ENCODE measurements at places on chromosomes 16 and 17.

GRCh38 chr16:53358884-53359283 is 75.4 kb upstream of the RBL2 start:
- no peak for DNase-seq

GRCh38 chr17:75611851-75612429 is 21.3 kb upstream of the SMIM5 start:
- DNase-seq, result no peak

DNA sequence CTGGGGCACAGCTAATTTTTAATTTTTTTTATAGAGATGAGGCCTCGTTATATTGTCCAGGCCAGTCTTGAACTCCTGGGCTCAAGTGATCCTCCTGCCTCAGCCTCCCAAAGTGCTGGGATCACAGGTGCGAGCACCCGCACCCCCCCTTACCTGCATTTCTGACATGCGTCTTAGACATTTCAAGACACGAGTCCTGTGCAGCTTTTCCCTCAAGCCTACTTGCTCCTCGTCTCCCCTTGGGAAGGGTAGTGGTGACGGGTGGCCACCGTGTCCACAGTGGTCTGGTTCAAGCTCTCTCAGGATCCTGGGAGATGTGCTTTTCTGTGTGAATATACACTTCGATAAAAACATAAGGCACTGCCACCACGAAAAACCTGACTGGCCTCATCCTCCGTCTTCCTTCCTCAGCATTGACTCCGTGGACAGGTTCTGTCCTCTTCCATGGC is 9.6 kb downstream of the CANT1 start:
- DNase-seq, result no peak

DNA sequence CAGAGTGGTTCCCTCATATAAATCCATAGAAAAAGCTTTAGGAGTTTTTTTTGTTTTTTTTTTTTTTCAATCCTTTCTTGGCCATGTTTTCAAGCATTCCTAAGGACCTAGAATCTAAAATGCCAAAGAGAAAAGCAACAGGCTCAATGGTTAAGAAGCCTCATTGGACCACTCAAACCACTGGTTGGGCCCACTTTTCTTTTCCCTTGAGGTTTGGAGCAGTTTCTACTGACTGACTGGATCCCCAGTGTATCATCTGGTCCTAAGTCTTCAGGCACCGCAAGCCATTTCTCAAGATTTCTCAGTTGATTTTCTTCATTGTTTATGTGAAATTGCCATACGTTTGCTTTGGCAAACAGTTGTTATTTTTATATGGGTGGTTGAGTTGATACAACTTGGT is 14.4 kb downstream of the METTL9 start:
- no peak for DNase-seq

DNA sequence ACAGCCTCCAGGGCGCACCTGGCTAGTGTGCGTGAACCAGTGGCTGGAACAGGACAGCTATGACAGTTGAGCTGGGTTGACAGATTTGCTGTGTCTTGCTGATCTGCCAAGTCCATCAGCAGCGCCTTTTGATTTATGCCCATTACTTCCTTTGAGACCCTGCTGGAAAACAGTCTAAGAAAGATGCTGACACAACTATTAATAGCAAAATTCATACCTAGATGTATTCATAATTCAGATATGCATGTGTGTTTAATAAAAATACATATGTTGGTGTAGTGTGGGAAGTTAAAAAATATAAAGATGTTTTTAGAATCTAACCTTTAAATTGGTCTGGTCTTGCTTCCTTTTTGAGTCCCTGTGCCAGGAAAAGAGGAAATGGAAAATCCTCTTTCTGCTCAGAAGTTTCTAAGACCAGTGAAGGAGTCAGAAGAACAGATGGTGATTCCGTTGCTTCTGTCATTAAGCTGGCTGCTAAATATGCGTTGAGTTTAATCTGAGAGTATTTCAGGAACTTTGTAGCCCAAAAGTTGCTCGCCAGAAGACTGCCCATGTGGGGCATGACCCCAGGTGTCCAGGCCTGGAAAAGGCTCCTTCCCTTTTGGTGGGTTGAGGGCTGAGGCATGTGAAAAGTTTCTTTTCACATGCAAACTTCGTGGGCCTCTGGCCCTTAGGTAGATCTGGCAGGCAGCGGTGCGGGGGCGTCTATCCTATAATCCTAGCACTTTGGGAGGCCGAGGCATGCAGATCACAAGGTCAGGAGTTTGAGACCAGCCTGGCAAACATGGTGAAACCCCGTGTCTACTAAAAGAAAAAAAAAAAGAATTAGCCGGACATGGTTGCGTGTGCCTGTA is 40.0 kb upstream of the ENDOV start:
- DNase-seq, result no peak

DNA sequence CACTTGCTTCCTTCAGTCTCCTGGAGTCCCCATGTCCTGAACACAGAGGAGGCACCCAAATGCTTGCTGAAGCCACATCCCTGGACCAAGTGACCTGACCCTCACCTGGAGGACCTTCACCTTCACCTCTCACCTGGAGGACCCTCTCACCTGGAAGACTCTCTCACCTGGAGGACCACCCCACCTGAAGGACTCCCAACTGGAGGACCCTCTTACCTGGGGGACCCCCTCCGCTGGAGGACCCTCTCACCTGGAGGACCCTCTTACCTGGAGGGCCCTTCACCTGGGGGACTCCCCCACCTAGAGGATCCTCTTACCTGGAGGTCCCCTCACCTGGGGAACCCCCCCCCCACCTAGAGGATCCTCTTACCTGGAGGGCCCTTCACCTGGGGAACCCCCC is 573 bp upstream of the CDK10 start:
- no peak for DNase-seq

DNA sequence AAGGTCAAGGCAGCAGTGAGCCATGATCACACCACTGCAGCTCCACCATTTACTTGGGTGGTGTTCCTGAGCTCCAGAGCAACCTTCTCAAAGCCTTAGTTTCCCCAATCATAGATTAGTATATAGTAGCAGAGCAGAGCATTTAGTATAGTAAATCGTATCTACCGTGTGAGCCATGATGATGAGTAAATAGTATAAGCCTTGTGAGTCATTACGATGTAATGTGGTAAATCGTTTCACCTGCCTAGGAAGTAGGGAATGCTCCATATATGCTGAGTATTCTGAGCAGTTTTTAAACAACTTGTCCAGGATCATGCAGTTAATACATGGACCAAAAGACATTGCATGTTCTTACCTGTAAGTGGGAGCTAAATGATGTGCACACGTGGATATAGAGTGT is 66.4 kb downstream of the SCNN1B start:
- peak; percentile 43 for DNase-seq

- no peak for DNase-seq
Measured at GRCh38 chr17:17560975-17561374, 30.5 kb downstream of the PEMT start.

- no peak for DNase-seq
Measured at GRCh38 chr16:14337303-14338191, 266.4 kb downstream of the MRTFB start.

DNA sequence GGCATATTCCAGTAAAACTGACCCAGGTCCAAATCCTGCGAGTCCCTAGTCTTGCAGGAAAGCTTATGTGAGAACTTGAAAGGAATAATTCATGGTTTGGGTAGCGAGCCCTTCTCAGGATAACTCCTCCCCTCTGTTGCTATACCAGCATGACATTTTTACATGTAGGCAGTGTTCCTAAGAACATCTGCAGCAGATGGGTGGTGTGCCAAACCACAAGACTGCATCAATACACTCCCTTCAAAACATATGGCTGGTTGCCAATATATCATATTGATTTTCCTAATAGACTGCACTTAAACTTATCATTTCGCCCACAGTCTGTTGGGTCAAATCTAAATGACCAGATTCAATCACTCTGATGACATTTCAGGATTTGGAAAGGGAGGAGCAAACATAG is 19.9 kb downstream of the PSME3IP1 start:
- DNase-seq, result no peak

- no peak for DNase-seq
Measured at GRCh38 chr17:46826116-46826515, 7.6 kb upstream of the WNT3 start.

- DNase-seq, result no peak
Measured at GRCh38 chr17:31598921-31599571, 207.6 kb downstream of the RAB11FIP4 start.

GRCh38 chr16:56530872-56531271 is 11.0 kb upstream of the BBS2 start:
- no peak for DNase-seq

DNA sequence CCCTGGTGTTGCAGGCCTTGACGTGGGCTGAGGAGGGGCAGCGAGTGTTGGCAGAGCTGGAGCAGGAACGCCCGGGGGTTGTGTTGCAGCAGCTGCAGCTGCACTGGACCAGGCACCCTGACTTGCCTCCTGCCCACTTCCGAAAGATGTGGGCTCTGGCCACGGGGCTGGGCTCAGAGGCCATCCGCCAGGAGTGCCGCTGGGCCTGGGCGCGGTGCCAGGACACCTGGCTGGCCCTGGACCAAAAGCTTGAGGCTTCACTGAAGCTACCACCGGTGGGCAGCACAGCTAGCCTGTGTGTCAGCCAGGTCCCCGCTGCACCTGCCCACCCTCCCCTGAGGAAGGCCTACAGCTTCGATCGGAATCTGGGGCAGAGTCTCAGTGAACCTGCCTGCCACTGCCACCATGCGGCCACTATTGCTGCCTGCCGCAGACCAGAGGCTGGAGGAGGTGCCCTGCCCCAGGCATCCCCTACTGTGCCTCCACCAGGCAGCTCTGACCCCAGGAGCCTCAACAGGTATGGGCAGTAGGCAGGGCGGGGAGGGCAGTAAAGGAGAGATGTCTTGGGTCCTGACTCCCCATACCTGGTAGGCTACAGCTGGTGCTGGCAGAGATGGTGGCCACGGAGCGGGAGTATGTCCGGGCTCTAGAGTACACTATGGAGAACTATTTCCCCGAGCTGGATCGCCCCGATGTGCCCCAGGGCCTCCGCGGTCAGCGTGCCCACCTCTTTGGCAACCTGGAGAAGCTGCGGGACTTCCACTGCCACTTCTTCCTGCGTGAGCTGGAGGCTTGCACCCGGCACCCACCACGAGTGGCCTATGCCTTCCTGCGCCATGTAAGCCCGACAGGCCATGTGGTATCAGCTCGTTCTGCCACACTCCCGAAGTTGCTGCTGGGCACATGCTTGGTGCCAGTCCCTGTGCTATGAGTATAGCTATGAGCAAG is 5.6 kb downstream of the PLEKHG4 start:
- no peak for DNase-seq

DNA sequence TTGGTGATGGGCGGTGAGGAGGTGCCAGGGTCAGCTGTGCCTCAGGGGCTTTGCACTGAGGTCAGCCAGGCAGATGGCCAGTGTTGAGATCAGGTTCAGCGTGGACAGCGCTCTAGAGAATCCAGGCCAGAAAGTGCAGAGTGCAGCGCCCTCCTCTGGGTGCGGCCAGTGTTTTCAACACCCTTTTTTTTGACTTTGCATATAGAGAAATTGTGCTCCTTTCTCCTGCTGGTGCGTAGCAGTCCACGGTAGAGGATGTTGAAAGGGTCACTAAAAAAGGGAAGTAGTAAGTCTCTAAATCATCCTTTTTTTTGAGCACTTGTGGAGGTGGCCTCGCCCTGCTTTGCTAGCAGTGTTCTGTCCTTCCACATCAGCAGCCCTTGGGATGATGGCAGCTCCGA is 53.9 kb downstream of the BANP start:
- no peak for DNase-seq

DNA sequence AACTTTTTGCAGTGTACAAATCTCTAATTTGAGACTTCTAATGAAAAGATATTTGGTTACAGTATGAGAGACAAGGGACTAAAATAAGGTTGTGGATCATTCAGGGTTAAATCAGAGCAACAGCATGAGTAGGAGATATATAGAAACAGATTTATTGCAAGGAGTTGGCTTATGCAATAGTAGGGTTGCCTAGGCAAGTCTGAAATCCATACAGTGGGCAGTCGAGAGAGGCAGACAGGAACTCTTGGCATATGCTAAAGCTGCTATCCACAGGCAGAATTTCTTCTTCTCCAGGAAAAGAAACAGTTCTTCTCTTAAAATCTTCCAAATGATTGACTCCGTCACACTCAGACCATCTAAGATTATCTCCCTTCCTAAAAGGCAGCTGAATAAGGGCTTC is 500.8 kb downstream of the MAF start:
- DNase-seq, result no peak

DNA sequence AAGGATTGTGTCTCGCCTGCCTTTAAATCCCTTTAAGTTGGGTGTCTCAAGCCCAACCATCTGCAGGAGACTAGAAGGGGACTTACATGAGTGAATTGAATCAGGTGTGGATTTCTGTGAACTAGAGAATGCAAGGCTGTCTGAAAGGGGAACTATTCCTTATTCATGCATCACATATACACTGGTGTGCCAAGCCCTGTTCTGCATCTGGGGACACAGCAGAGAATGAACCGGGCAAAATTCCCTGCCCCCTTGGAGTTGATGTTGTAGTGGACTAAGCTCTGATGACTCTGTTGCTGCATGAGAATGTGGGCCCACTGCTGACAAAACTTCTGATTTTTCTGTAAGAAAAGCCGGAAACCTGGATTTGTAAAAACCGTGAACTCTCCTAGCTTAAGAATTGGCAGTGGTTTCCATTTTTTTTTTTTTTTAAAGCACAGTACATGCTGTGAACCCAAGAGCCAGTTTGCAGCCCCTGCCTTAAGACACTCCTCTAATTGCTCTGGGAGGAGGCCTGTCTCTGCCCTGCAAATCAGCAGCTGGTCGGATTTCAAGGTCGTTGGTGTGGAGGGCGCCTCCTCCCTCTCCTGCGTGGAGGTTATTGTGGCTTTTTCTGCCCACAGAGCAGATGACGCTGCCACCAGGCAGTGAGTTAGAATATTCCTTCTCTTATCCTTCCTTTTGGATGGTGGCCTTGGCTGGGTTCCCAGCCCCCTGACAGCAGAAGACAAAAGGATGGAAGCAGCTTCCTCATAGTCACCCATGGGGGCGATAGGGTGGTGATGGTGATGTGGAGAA is 131.0 kb downstream of the PRKCB start:
- no peak for DNase-seq

GRCh38 chr16:69581297-69581696 is 15.5 kb downstream of the NFAT5 start:
- no peak for DNase-seq

DNA sequence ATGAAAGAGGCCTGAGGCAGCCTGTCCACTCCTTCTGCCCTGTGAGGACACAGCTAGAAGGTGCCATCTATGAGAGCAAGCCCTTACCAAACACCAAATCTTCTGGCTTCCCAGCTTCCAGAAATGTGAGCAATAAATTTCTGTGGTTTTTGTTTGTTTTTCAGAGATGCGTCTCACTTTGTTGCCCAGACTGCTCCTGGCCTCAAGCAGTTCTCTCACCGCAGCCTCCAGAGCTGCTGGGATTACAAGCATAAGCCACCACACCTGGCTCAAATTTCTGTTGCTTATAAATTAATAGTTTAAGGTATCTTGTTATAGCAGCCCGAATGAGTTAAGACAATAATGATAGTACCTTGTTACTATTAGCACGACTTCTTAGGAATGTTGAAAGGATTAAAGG is 12.5 kb upstream of the SLC16A11 start:
- peak; percentile 48 for DNase-seq

GRCh38 chr17:50871898-50872297 is 5.7 kb upstream of the TOB1 start:
- no peak for DNase-seq

GRCh38 chr17:77470800-77471733 is 330.3 kb downstream of the SEC14L1 start:
- no peak for DNase-seq

- peak; percentile 16 for DNase-seq
Measured at GRCh38 chr17:65750166-65750565, 188.7 kb upstream of the AXIN2 start.

Data from epithelial cell of prostate (primary cell).